Subcutaneous adipose tissue (tissue), 4 donors: ENCODE measurements at places on chromosomes 12 and 14. TPM values are rescaled to one million over a fixed set of nuclear protein-coding genes. Genes with fewer than 3 reads are reported as not detected.

The FKBP3 gene
- 29.3 TPM for total RNA-seq

The TAS2R42 gene
- not detected for total RNA-seq

The TAS2R14 gene
- total RNA-seq: 4.1 TPM

The PTPRB gene
- total RNA-seq: 53.1 TPM

The ZDHHC22 gene
- not detected for total RNA-seq

The REP15 gene
- total RNA-seq: 1.1 TPM

The PLEKHD1 gene
- not detected for total RNA-seq

The TMEM52B gene
- not detected for total RNA-seq

The MAP3K9 gene
- under 0.01 TPM for total RNA-seq

The CLEC9A gene
- total RNA-seq: not detected

The IAPP gene
- not detected for total RNA-seq

The RTN1 gene
- 30.5 TPM for total RNA-seq

The EXOC3L4 gene
- not detected for total RNA-seq

The C1S gene
- 447 TPM for total RNA-seq

The OGFOD2 gene
- total RNA-seq: 17.7 TPM

The FAM216A gene
- total RNA-seq: 6.5 TPM

The ENO2 gene
- total RNA-seq: 5.5 TPM

The PRB2 gene
- not detected for total RNA-seq

The TMEM253 gene
- total RNA-seq: not detected

The BBS10 gene
- total RNA-seq: 20.0 TPM

The KRT75 gene
- not detected for total RNA-seq

The CLEC4C gene
- not detected for total RNA-seq

The PYGL gene
- total RNA-seq: 150 TPM

The PEBP1 gene
- total RNA-seq: 224 TPM
